ENCODE measurements at places on chromosomes 12 and 14.

DNA sequence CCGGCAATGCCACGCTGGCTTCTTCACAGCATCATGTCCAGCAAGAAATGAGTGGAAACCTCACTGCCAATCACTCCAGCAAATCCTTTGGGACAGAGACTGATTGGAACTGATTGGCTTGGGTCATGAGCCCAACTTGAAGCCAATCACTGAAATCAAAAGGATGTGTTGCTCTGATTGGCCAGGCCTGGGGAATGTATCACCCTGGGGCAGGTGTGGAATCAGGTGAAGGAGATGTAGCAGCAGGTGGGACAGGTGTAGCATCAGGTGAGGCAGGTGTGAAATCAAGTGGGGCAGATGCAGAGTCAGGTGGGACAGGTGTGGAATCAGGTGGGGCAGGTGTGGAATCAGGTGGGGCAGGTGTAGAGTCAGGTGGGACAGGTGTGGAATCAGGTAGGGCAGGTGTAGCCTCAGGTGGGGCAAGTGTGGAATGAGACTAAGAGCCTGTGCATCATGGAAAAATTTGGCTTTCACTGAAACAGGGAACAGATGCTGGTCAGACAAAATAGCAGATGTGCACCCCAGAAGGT is 206.4 kb downstream of the SLC15A4 start:
- DNase-seq, result no peak

DNA sequence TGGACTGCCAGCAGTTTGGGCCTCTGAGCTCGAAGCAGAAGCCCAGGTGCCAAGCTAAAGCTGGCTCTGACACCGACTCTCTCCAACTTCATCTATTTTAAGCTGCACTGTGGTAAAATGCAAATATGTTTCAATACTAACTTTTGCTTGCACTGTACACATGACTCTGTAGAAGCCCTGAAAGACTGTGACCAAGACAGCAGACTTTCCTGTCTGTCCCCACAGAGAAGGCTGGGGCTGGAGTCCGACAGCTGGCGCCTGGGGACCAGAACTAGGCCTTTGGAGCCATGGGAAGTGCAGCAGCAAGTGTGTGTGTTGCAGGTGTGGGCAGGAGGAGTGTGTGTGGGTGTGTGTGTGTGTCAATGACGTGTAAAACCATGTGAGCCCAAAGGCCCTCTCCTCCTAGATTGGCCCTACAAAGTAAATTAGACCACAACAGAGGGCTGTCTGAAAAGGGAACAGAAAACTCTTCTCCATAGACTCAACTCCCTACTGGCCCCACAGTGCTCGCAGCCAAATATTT is 16.4 kb upstream of the RAB35 start:
- DNase-seq, result no peak

- no peak for DNase-seq
Measured at GRCh38 chr12:47164724-47165439, 85.1 kb upstream of the AMIGO2 start.

GRCh38 chr14:89185919-89186855 is 230.8 kb downstream of the FOXN3 start:
- no peak for DNase-seq

DNA sequence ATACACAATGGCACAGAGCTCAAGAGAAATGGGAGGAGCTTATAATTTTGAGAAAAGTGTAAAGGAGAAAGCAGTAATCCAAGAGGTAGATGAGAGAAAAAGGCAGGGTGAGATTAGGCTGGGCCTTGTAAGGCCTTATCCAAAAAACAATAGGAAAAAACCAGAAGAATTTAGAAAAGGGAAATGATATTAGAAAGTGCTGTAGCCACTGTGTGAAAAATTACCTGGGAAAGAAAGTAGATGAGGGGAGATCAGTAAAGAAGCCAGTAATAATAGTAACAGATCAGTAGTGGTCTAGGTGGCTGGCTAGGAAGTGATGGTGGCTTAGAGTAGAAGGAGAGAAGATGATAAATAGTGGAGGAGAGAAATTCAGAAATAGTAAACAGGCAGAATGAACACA is 66.3 kb upstream of the CFL2 start:
- no peak for DNase-seq

- DNase-seq, result peak; percentile 37
Measured at GRCh38 chr12:7806863-7807487, 17.8 kb downstream of the NANOG start.

GRCh38 chr14:43169722-43170121 is 1337.4 kb downstream of the FSCB start:
- no peak for DNase-seq
